ENCODE measurements at places on chromosomes 1 and 21. TPM values are rescaled to one million over a fixed set of nuclear protein-coding genes. Genes with fewer than 3 reads are reported as not detected.

GRCh38 chr1:214665606-214666110 is 62.7 kb downstream of the CENPF start:
- DNase-seq = no peak

DNA sequence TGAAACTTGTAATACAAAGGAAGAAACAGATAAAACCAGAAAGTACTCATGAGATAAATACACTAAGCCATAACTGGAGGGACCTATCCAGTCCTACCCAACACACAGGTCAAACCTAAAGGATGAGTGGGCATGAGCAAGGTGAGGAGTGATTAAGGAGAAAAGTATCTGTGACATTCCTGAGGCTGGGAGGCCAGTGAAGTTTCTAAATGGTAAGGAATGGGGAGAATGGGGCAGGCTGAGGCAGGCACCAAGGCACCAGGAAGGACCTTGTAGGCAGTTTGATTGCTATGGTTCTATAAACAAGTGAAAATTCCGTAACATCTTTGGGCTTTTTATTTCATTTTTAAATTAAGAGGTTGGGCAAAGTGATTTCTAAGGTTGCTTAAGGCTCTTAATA is 10.4 kb downstream of the DDX59 start:
- no peak for DNase-seq

GRCh38 chr1:17833661-17834501 is 78.7 kb downstream of the ACTL8 start:
- DNase-seq = no peak

DNA sequence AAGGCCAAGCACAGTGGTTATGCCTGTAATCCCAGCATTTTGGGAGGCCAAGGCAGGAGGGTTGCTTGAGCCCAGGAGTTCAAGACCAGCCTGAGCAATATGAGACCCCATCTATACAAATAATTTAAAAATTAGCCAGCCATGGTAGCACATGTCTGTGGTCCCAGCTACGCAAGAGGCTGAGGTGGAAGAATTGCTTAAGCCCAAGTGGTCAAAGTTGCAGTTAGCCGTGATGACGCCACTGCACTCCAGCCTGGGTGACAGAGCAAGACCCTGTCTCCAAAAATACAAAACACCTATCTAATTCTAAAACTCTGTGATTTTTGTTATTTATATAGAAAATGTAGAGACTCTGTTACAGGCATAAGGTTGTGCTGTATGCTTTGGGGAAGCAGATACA is 44.2 kb upstream of the ZYG11A start:
- no peak for DNase-seq

DNA sequence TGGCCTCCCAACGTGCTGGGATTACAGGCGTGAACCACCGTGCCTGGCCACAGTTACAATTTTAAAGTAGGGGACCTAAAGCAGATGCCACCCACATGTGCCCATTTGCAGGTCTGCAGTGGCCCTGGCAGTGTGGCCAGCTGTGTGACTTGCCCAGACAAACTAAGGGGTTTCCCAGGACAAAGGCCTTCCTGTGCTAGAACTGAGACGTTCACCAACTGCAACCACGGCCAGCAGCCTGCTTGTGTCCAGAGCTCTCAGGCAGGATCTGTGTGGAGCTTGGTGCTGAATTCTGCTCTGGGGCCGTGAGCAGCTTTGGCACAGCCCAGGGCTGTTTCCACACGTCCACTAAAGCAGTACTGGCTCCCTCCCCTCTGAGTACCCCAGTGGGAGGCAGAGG is 10.6 kb upstream of the PTTG1IP start:
- no peak for DNase-seq

DNA sequence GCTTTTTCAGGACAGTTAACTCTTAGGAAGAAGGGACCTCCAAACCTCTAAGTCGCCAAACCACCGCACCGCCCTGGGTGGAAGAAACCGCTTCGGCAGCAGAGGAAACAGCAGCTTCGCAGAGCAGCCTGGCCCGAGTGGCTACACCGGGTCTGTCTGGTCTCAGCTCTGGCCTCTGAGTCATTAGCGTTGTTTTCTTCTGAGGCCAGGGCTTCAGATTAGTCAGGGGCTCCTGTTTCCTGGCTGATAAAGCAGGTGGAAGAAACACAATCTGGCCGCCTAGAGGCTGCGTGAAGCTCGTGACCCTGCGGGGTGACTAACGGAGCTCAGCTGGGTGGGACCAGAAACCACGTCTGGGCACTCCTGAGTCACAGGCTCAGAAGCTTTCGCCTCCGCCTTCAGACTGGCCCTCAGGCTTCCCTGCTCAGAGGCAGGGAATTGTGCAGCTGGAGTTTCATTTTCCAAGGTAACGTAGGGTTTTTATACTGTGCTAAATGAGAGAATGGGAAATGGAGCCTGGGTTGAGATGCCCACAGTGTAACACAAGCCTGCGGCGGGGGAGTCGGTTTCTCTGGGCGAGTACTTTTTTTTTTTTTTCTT is 44.9 kb downstream of the CHAF1B start:
- peak; percentile 89 for DNase-seq

DNA sequence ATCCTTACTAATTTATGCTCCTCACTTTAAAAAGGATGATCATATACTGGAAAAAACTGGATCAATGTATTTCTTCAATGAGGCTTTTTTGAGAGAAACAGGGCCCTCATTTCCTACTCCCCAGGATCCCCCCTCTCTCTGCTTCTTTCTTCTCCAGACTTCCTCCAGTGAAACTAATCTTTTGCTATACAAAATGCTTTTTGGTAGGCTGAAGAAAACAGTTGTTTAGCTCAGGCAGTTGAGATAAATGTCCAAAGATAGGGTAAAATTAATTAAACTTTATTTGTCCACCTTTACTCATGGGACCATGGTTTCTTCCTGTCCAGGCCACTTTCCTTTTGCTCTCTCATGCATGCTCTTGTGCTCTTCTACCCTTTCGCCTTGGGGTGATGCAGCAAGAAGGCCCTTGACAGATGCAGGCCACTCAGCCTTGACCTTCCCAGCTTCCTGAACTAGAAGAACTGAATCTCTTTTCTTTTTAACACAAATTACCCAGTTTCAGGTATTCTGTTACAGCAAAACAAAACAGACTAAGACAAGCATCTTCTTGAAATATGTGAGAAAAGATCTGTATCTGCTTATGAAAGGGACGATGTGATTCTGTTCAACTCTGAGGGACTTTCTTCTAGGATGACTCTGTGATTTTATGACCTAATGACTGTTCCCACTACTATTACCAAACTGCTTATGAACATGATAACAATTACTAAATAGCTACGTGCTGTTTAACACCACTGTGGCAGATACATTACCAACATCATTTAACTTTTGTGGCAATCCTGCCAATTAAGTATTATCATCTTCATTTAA is 63.7 kb downstream of the NVL start:
- no peak for DNase-seq

GRCh38 chr1:241464985-241465384 is 54.6 kb downstream of the FH start:
- DNase-seq = no peak

GRCh38 chr1:202197653-202198365 is 4.2 kb downstream of the LGR6 start:
- no peak for DNase-seq

The OR2T35 gene
- total RNA-seq = not detected

The FAM167B gene
- 0.38 TPM for total RNA-seq

The SPRR2A gene
- total RNA-seq = not detected

The OLFML3 gene
- total RNA-seq = not detected

The SLAMF1 gene
- total RNA-seq = 101 TPM

All from activated naive CD4-positive, alpha-beta T cell treated with anti-CD3 and anti-CD28 coated beads for 36 hours (primary cell).